NCI-H748 treated with DMSO at 0.1 percent for 48 hours (cell line): ENCODE measurements at places on chromosomes 11 and 22.

GRCh38 chr11:42526426-42526825 lies 785.4 kb upstream of the API5 start:
- DNase-seq, result no peak

DNA sequence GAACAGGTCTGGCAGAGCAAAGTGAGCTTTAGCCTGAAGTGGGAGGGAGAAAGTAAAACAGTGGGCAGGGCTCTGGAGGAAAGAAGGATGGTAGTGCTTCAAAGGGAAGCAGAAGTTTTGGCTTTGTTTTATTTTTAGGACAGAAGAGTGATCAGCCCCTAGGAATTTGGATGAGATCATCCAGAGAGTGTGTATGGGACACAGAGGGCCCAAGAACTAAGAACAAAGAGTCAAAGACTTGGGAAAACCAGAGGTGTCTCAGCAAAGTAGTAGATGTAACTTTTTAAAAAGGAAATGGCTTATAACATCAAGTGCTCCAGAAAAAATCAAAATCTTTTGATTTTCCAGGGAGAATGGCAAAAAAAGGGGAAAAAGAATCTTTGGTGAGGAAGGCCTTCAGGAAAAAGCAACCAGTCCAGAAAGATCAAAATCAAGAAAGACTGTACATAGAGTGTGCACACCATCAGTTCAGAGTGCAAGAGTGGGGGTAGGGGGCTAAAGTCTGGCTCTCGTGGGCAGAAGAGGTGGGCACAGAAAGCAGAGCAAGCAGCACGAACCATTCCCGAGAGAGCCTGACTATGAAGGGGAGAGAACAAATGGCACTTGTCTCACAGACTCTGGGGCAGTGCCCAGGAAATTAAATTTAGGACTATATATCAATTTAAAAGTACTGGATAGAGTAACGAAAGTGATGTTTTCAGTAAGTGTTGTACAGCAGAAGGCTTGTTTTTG lies 30.0 kb downstream of the MAPK1 start:
- no peak for DNase-seq

- no peak for DNase-seq
Measured at GRCh38 chr11:106031936-106032335, 9.9 kb upstream of the MSANTD4 start.

GRCh38 chr11:1623716-1624115 lies 1.8 kb upstream of the KRTAP5-4 start:
- peak; percentile 22 for DNase-seq

DNA sequence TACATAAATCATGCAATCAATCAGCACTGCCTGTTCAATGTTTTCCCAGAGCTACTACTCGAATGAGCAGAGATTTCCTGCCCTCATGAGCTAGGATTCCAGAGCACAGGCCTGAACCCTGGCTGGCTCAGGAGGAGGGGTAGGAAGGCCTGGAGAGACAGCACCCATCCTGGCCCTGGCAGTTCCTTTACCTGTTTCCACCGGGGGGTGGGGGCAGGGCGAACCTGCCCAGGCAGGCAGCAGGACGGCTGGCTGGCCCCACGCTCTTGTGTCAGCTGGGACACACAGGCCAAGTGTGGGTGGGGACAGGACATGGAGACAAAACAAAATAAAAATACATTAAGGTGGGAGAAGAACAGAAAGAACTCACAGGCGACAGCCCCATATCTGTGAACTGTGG lies 109.8 kb upstream of the BID start:
- DNase-seq, result no peak

GRCh38 chr22:49067504-49067903 lies 760.2 kb downstream of the BRD1 start:
- no peak for DNase-seq

- DNase-seq, result no peak
Measured at GRCh38 chr22:33379836-33380235, 321.7 kb upstream of the SYN3 start.

- DNase-seq, result no peak
Measured at GRCh38 chr11:8650401-8650990, 32.0 kb downstream of the TRIM66 start.

DNA sequence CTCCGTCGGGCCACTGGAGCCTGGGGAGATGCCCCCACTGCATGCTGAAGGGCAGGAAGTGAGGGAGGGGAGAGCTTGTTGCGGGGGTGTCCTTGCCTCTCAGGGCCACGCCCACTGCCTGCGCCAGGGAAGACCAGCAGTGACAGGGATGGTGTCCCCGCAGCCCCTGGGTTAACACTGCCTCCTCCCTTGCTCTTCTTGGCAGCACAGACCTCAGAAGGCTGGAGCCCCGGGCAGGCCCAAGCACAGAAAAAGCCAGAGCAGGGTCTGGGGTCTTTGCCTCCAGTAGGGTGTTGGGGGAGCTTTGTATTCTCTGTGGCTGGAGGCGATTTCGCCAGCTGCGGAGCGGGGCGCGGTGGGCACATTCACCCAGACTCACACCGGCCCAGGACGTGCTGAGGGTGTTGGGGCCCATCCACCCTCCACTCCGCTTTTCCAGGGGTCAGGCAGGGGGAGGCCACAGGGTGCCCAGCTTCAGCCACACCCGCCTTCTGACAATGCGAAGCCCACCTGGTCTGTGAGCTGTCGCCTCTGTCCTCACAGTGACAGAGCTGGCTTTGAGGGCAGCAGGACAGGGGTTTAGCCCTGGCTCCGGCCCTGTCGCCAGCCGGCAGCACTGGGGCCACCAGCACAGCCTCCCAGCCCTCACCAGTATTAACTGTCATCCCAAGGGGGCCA lies 83.7 kb downstream of the CDKN1C start:
- no peak for DNase-seq

DNA sequence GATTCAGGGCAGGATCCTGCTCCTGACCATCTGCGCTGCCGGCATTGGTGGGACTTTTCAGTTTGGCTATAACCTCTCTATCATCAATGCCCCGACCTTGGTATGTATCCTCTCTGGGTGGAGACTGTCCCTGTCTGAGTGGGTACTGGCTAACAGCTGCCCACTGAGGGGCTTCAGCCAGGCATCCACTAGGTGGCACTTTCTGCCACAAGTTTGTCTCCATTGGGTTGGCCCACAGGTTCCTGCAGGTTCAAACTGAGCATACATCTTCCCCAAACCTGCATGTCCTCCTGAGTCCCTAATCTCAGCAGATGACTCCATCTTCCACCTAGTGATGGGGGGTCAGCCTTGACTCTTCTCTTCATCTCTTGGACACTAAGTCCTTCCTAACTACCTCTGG lies 4.4 kb downstream of the SLC2A11 start:
- DNase-seq, result peak; percentile 15

DNA sequence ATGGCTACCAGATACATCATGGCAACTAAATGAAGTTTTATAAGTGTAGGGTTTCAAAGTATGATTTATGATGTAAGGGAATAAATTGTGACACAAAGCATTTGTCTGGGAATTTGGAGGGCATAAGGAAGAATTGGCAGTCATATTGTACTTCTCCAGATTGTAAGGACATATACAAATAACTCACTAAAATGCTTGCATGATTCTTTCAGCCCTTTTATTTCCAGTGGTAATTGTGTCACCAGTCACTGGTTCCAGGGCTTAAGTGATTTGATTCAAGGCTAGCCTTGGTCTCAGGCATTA lies 299.4 kb upstream of the ANO5 start:
- DNase-seq, result no peak

DNA sequence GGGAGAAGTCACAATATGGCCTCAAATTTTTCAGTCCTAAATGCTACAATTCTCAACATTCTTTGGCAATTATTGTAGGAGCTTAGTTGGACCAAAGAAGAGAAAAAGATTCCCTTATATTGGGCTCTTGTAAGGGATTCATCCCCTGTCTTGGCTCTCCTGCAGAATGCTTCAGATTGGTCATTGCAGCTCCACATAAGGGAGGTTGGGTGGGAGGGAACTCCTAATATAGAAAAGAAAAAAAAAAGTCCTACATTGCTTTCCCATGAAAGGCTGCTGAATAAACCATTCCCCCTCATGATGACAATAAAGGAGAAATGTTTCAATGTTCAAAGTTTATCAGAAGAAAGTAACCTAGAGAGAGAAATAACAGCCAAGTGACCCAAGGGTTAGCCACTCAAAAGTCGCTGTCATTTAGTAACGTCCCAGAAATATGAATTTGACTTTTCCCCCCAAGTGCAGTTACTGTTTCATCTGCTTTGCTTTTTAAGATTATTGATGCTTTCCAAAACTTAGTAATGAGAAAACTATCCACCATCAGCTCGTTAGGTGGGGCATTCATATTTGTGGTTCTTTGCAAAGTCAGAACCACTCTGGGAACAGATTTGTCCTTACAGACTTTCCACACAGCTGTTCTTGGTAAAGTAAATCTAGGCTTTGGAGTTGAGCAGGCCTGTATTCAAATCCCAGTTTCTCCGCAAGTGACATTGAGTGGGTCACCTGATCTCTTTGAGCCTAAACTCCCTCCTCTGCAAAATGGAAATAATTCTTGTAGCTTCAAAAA lies 5.0 kb upstream of the SLC1A2 start:
- no peak for DNase-seq

- no peak for DNase-seq
Measured at GRCh38 chr22:43883719-43884415, 7.9 kb downstream of the PNPLA5 start.

DNA sequence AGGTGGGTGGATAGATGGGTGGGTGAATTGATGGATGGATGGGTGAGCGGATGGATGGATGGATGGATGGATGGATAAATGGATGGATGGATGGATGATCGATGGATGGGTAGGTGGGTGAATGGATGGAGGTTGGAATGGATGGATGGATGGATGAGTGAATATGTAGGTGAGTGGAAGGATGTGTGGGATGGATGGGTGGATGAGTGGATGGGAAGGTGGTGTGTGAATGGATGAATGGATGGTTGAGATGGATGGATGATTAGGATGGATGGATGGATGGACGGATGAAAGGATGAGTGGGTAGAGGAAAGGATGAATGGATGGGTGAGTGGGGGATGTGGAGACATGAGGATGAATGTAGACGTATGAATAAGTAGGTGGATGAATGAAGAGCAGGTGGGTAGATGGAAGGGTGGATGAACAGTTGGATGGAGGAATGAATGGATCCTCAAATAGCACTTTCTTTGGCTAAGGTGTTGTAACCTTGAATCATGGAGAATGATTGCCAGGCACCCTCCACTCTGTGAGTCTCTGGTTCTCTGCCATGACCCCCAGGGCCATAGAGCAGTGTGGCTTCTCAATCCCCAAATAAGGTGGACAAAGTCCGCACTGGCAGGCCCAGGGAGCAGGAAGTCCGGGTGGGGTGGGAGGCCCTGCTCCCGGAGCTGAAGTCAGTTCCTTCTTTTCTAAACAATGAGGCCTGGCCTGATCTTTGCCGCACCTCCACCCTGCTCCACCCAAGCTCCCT lies 36.9 kb downstream of the IGF2 start:
- DNase-seq, result no peak

DNA sequence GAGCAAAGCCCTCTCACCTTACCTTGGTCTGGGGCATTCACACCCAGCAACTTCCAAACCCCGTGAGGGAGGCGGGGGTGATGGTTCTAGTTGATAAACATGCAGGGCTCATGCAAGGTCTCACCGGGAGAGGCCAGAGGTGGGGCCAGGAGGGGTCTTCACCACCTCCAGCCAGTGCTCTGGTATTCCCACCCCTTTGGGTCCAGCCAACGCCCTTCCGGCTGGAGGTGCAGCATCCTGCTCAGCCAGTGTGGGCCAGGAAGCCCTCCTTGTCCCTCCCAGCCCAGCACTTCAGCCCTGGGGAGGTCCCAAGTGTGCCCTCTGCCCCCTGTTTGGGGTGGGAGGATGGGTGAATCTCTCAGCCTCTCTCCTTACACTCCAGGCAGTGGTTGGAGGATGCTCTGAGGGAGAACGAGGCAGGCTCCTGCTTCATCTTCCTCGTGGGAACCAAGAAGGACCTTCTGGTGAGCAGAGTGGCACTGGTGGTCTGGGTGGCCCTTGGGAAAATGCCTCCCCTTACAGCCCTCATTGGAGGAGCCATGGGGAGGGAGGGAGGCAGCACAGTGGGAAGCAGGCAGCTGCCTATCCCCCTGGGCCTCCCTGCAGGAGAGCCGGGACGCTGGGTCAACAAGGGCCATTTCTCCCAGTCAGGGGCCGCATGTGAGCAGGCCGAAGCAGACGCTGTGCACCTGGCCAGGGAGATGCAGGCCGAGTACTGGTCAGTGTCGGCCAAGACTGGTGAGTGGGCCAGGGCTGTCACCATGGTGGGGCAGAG lies 13.4 kb downstream of the RAB36 start:
- no peak for DNase-seq

DNA sequence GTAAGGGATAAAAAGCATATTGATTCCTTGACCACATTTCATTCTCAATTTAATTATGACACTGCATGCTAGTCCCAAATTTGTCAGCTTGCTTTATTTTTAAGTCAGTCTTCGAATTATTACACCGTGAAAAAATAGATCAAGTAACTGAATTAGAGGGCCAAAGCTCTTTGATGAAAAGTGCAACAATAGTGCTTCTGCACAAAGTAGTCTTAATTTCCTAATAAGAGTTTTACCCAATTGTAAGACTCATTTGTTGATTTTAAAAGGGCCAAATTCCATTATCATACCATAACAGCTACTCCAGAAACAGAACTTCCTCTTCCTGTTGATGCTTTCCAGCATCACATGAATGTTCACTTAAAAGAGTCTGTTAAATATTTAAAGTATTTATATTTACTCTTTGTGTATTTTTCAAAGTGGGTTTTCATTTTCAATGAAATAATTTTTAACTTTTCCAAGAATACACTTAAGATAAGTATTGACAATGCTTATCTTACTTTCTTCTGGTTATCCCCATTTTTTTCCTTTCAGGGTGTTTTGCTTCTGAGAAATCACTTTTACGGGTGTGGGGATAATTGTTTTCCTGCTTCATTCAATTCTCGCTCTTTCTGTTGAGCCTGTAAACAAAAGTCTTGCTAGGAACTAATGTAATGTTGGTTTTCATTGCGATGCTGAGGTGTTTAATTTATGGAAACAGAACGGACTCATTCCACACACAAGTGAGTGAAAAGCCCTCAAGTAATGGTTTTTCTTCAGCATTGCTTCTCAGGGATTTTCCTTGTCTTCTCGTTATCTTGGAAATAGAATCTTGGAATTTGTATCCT lies 2.1 kb downstream of the ARHGEF12 start:
- no peak for DNase-seq

DNA sequence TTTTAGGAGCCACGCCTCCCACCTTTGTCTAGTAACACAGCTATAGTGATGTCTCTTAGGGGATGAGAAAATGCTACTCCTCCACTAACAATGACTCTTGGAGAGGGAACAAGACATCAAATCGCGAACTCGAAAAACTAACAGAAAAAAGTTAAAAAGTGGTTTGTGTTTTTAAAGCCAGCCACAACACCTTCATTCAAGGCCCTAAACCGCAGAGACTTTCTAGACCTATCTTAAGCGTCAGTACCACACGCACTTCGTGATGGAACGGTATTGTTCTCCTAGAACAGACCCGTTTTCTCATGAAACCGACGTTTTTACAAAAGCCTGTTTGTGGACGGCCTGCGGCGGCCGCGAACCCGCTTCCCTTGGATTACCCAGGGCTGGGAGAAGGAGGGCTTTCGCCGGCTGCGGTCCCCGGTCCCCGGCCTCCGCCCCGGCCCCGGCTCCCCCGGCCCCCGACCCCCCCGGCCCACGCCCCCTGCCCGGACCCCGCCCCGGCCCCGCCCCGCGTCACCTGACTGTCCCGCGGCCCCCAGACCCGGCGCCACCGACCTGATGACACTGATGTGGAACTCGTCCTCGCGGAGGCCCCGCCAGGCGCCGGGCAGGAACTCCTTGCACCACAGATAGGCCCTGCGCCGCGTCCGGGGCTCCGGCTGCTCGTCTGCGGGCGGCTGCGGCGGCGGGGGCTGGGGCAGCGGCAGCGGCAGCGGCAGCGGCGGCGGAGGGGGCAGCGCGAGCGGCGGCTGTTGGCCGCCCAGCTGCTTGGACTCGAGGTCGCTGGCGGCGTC lies 718 bp downstream of the CHKA start:
- no peak for DNase-seq
